SK-N-SH (cell line): ENCODE measurements at places on chromosomes 13 and 19.

DNA sequence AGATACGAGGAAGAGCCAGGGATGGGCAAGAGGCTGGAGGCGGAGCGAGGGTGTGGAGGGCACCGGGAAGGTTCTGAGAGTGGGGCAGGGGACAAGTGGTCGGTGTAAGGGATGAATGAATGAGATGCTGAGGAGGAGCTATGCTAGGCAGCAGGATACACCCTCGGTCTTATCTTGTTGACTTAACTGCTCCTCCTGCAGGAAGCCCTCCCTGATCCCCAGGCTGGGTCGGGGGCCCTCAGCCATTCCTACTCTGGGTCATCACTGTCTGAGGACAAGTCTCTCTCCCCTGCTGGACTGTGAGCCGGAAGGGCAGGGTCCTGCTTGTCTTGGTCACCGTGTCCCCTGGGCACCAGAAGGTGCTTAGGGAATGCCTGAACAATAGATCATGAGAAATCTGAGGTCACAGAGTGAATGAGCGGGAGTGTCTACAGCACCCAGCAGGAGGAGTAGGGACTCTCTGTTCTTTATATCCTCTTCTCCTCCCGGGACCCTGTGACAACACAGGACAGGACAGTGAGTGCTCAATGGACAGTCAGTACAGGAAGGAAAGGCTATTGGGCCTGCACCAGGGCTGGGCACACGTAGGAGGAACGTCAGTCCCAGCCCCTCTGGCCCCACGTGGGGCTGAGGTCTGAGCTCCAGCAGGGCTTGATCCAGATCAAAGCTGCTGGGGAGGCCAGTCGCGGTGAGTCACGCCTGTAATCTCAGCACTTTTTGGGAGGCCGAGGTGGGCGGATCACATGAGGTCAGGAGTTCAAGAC, 6.5 kb downstream of the NKPD1 start:
- DNase-seq: no peak

DNA sequence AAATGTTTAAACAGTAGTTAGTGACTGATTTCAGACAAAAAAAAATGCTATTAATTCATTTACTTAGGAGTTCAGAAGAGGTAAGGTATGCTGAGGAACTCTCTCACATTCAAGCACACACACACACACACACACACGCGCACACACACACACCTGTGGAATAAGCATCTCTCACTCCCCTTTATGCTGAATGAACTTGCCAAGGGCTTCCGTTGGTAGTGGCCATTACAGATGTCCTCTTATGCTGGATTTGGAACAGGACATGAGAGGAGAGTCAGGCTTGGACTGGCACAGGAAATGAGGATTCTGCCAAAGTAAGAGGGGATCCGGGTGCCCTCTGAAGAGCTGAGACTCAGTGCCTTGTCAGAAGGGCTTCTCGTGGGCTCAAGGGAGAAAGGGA, 463.4 kb upstream of the MIR17HG start:
- no peak for DNase-seq

DNA sequence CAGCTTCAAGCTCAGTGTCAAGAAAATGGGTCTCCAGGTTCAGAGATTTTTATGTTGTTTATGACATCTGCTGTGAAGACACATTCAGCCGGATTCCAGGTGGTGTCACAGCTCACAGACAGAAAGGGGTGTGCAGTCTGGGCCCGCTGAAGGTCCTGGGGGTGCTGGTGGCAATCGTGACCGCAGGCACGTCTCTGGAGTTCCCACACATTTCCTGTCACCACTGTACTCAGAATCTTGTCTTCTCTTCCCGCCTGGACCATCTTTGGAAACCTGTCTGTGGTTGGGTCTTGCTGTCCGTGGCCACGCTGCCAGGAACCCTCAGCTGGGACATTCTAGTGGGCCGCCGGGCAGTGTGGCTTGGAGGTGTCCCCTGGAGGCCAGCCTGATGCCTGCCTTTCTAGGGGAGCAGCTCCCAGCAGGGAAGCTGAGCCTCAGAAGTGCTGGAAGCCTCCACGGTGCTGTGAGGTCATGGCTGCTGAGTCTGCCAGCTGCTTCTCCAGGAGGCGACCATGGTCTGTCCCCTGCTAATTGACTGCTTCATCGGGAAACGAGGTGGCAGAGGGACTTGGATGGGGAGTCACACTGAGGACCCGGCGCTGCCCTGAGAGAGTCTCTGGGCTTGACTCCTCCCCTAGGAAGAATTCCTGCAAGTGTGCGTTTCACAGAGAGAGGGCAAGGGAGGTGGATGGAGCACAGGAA, 3.7 kb downstream of the TEX29 start:
- DNase-seq: no peak

DNA sequence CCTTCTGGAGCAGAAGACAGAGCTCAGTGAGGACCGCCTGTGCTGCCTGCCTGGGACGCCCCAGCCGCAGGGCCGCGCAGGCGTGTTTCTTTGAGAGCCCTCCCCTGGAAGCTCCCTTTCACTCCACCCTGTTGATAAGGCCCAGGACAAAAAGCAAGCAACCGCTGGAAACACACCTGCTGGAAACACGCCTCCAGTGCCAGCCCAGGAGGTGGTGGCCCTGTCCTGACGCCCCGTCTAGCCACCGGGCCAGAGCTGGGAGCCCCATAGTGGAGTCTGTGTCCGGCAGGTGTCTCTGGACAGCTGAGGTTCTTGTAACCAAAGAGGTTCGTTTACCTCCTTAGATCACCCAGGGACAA, 173.8 kb downstream of the KATNAL1 start:
- DNase-seq: no peak

DNA sequence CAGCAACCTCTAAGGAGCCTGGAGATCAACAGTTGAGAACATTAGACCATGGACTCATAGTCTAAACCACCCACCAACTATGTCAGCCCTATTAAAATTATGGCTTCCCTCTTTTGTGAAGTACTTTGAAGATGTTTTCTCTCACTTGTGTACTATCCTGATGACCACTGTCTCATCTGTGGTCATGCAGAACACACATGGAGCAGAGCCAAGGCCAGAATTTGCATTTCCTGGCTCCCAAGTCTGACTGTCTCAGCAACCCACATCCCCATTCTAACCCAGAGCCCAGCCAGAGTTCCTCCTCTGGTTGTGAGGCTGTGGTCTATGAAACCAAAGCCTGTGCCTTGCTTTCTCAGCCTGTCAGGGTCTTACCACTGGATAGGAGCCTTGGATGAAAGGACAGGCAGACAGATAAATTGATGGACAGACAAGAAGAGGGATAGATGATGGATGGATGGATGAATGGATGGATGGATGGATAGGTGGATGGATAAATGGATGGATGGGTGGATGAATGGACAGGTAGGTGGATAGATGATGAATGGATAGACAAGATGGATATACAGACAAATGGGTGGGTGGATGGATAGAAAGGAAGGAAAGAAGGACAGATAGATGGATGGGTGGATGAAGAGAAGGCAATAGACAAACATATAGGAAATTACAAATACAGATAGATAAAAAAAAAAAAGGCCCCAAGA, 35.4 kb downstream of the ZNF557 start:
- no peak for DNase-seq

DNA sequence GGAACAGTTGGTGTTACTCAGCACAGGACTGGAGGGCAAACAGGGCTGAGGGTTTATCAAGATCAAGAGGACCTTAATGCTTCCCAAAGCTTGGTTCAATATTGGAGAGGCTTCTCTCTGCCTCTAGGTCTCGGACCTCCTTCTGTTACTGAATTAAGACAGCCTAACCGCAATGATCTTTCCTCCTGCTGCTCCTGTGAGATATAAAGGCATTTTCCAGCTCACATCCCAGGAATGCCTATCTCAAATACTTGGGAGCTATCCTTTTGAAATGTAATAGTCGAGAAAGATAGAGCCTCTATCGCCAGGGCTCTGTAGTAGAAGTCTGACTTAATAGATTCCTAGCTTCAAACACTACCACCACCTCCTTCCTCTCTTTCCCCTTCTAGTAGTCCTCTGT, 1475.0 kb downstream of the SLITRK1 start:
- DNase-seq: no peak

DNA sequence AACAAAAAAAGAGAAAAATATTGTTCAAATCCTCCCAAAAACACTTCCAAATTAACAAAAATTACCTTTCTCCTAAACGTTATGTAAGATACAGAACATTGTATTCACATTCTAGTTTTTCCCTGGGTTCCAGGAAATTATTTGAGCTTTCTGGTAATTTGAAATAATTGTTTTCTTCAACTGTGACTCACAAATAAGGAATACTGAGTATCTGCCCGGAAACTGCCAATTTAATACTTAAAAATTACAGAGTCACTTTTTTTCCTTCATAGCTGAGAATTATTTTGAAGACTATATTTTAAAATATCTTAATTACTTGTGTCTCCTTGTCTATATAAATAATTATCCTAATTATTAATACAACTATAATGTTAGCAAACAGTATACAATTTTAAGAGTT, 709.0 kb upstream of the ARGLU1 start:
- DNase-seq: no peak

DNA sequence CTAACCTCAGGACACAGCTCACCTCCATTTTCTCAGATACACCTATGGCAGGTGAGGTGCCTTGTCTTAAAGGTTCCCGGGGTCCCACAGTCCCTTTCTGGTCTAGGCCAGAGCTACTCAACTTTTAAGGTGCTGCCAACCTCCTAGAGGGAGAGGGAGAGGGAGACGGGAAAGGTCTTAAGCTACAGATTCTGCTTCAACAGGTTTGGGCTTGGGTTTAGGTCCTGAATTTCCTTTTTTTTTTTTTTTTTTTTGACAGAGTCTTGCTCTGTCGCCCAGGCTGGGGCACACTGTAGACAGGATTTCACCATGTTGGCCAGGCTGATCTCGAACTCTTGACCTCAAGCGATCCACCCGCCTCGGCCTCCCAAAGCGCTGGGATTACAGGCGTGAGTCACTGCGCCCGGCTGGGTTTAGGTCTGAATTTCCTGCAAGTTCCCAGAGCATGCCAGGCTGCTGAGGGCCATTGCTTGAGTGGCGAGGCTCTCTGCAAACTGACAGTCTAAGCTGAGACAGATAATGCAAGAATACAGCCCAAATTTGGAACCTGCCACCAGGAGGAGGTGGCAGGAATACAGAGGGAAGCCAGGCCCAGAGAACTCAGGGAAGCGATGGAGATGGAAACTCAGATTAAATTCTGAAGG, 7.8 kb upstream of the SYCN start:
- DNase-seq: peak; percentile 13

GRCh38 chr19:16260812-16261161, 63.1 kb downstream of the AP1M1 start:
- no peak for DNase-seq

DNA sequence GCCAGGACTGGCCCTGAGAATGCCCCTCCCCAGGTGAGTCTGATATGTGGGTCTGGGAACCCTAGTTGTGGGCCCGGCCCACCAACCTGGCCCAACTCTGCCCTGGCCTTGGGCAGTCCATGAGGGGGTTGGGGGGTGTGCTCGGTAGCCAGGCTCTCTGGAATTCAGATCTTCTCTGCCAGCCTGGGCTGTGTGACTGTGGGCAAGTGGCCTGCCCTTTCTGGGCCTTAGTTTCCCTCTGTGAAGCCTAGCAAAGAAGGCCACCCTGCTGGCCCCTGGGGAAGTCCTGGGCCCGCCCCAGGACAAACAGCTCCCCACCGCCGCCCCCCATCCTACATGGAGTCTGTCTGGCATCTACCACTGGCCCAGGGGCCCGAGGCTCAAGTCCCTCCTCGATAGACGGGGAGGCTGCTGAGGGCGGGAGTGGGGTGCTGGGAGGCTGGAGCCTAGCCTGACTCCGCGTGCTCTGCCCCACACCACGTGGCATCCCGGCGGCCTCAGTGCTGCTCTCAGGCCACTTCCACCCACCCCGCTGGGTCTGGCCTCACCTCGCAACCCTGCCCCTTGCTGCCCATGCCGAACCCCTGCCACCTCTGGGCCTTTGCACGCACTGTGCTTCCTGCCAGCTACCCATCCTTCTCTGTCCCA, 8.3 kb upstream of the TBXA2R start:
- no peak for DNase-seq

- DNase-seq: no peak
Observed at GRCh38 chr13:50345804-50346203, 330.6 kb downstream of the KCNRG start.

GRCh38 chr13:70580825-70581224, 472.6 kb upstream of the KLHL1 start:
- no peak for DNase-seq

DNA sequence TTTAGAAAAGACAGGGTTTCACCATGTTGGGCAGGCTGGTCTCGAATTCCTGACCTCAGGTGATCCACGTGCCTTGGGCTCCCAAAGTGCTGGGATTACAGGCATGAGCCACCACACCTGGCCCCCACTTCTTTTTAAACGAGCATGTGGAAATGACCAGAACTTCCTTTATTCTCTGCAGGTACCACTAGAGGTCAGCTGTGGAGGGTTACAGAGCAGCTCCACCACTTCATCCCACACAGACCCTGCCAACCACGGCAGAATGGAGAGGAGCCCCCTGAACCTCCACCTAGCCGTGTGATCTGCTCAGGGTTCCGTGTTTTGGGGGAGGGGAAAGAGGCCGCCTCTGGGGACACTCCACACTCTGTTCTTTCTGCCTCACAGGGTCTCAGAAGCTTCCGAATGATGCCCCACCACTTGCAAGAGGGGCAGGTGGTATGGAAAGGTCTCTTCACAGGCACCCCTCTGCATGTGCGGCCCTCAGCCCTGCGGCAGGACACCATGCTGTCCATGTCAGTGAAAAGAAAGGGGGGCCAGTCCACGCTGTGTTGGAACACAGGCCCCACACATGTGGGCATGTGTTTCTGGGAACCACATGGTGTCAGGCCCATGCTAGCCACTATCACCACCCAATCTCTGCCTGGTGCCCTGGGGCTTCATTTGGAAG, 465.0 kb downstream of the TSHZ3 start:
- DNase-seq: no peak

- no peak for DNase-seq
Observed at GRCh38 chr19:13269348-13269747, 119.1 kb downstream of the IER2 start.

DNA sequence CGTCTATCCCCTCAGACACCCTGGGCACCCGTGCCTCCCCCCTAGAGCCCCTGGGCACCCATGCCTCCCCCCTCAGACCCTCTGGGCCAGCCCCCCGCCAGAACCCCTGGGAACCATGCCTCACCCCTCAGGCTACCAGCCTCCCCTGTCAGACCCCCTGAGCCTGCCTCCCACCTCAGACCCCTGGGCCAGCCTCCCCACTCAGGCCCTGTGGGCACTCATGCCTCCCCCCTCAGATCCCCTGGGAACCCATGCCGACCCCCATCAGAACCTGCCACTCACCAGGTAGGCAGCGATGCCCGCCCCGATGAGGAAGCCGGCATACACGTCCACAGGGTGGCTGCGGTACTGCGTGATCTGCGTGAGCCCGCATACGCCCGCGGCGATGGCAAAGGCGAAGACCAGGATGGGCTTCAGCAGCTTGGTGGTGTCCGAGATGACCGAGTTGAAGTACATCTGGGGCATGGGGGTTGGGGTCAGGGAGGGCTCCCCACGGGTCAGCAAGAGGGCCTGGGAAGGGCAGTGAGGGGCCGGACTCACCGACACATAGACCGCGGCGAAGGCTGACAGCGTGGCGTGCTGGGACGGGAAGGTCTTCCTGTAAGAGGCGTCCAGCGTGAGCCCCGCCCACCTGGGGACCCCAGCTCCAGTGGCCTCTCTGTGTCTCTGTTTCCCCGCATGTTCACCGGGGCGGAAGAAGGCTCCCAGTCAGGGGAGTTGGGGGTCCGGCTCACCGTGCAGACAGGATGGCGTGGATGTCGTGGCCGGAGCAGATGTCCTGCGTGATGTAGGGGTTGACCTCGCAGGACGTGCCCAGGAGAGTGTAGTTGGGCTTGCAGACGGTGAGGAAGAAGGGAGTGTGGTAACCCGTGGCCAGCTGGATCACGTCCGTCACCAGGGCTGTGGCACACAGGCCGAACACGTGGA, 7.3 kb downstream of the PLPPR3 start:
- DNase-seq: peak; percentile 55

- DNase-seq: peak; percentile 38
Observed at GRCh38 chr19:16605553-16605994, 22.4 kb downstream of the MED26 start.

GRCh38 chr19:1118999-1119398, 15.2 kb downstream of the GPX4 start:
- DNase-seq: no peak
